ENCODE measurements at places on chromosomes 5 and 9.

GRCh38 chr5:4244306-4244705 lies 648.7 kb downstream of the IRX1 start:
- DNase-seq, result no peak

DNA sequence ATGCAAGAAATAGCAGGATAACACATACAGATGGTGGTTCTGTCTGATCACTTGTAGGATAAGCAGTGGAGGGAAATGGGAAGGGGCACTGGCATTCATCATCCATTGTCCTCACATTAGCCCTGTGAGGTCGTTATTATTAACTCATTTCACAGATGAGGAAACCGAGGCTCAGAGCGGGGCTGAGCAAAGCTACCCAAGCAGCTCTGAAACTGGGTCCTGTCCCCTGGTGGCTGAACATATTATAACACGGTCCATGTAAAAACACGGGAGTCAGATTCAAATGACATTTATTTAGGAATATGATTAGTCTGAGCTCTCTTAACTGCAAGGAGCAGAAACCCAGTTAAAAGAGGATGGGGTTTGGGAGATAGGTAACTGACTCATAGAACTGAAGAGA lies 43.1 kb downstream of the HRH2 start:
- no peak for DNase-seq

DNA sequence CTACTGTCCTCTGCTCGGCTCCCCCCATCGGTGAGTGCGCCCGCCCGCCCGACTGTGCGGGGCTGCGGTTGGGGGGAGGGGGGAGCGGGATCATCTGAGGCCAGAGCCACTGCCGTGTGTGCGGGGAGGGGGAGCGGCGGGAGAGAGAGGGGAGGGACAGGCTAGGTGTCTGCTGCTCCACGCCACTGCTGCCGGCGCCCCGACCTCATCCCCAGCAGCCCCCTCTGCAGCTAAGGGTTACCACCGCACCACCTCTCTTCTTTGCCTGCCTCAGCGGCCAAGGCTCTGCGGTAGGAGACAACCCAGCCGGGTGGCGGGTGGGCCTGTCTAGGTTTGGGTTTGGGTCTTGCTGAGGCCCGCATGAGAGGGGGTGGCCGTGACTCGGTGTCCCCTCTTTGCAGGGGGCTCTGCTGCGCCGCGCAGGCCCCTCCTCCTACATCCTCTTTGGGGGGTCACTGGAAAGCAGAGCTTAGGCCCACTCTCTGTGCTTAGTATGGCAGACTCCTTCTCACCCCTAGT lies 670 bp upstream of the PURA start:
- no peak for DNase-seq

DNA sequence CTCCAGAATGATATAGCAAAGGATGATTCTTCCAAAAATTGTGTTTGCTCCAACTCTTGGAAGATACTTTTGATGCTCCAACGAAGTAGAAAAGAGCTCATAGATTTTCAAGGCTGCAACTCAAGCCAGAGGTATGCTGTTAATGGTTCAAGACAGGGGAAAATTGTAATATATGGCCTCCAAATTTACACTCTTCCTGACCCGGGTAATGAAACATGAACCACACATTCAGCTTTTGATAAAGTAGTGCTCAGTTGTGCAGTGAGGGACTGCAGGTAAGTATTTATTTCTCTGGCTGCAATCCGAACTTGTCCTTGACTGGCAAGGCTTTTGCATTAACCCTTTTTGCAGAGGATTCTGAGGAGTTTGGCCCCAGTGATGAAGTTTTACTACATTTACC lies 446.4 kb downstream of the RASEF start:
- no peak for DNase-seq

- DNase-seq, result no peak
These were observed 63.1 kb upstream of the RETREG1 start for GRCh38 chr5:16679863-16680262.

- DNase-seq, result peak; percentile 0
These were observed 1.4 kb downstream of the NOL6 start for GRCh38 chr9:33472171-33472880.

- DNase-seq, result peak; percentile 17
These were observed 20.0 kb downstream of the APC start for GRCh38 chr5:112757468-112758208.

GRCh38 chr9:17401858-17402257 lies 177.0 kb upstream of the SH3GL2 start:
- DNase-seq, result no peak

DNA sequence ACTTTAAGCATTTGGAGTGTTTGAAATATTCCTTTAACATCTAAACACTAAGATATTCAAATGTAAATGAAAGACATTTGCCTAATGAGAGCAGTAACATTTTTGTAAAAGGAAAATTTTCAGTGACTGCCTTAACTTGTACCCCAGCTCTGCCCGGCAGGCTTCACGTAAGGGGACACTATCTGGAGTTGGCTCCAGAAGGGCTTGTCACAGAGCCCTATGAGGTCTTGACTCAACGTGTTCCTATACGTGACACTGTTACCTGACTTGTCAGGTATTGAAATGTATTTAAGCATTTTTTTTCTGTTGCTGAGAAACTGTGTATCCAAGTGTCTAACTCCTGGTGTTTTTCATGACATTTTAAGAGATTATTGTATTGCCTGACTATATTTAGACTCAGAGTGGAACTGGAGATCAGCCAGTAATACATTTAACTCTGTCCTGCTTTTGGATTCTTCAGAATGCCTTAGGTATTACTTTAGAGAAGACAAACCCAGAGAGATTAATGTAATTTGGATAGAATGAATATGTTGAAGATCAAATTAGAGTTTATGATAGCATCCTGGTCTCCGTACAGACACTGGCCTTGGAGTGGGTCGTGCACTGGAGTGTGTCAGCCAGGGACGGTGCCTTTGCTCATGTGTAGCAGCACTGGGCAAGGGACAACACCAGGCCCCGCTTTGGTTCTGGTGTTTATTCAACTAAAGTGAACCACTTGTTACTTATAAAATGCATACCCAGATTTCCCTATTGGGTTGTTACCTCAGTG lies 34.6 kb upstream of the PHF2 start:
- DNase-seq, result no peak

DNA sequence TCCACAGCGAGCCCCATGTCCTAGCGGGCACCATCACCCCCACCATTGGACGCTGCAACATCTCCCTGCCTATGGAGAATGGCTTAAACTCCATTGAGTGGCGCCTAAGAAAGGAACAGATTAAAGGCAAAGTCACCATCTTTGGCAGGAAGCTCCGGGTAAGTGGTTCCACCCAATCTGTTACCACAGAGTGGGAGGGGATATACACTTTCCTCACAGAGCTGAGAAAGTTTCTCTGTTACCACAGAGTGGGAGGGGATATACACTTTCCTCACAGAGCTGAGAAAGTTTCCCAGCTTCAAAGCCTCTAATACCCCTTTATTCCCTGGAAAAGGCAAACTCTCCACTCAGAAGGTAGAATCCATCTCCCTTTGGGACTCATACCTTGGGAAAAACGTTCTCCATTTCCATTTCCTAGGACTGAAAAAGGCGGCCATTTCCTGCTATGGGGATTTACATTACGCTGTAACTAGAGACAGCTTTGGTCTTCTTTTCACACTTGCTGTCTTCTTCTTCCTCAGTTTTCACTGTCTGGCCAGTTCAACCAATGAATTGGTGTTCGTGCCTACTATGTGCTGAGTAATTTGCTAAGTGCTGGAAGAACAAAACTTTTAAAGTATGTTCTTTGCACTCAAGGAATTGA lies 63.4 kb upstream of the WWC1 start:
- DNase-seq, result no peak

GRCh38 chr5:169197343-169197742 lies 103.6 kb downstream of the SLIT3 start:
- DNase-seq, result no peak

GRCh38 chr9:73347720-73348119 lies 196.1 kb downstream of the ANXA1 start:
- DNase-seq, result no peak

GRCh38 chr9:114035845-114036801 lies 42.0 kb downstream of the AMBP start:
- no peak for DNase-seq

DNA sequence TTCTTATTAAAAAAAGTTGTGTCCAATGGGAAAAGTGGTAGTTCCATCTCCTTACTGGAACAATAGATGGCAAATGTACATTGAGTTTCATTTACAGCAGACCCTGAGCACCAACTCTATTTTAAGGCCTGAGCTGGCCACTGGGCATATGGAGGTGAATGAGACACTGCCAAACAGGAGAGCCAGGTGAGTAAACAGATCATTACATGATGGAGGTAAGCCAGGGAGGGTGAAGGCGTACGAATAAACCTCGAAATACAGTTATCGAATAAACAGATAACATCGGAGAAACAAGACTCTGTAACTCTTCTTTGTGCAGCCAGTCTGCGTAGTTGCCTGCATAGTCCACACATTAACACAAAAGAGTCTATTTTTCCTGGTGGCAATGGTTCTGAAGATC lies 446.4 kb upstream of the KLF4 start:
- no peak for DNase-seq

- DNase-seq, result no peak
These were observed 1479.3 kb upstream of the CDH9 start for GRCh38 chr5:28517691-28518090.

- DNase-seq, result no peak
These were observed 11.0 kb upstream of the TRAF1 start for GRCh38 chr9:120937596-120937995.

- no peak for DNase-seq
These were observed 6.9 kb downstream of the RPL37 start for GRCh38 chr5:40828021-40828631.

- no peak for DNase-seq
These were observed 49.9 kb upstream of the C5orf46 start for GRCh38 chr5:147956064-147956841.

DNA sequence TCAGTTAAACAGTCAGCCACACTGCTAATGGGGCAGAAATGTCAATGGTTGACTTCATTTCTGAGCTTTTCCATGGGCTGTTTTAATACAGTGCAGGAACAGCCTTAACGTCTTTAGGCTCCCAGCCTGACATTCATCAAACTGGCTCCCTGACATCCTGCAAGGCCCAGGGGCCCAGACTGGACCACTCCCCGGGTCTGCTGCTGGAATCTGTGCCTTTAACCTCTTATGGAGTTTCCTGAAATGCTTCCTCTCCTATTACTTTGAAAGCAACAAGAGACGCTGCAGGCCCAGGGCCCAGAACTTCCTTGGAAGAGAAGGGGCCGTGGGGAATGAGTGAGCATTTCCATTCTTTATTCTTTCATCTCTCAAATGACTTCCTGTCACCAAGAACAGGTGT lies 216.8 kb upstream of the PANK3 start:
- no peak for DNase-seq

DNA sequence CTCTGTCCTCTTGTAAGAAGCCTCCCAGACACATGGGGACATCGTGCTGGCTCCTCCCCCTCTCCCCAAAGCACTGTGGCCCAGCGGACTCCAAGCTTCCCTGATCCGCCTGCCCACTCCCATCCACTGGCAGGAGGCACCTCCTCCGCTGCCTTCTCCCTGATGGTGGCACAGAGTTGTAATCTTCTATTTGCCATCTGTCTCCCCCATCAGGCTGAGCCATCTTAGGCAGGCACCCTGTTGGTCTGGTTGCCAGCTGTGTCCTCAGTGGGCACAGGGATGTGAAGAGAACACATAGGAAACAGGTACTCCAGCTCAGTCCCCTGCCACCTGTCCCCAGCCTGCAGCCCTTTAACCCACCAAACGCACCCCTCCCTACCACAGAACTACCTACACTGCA lies 5.4 kb upstream of the ZDHHC12 start:
- DNase-seq, result no peak

DNA sequence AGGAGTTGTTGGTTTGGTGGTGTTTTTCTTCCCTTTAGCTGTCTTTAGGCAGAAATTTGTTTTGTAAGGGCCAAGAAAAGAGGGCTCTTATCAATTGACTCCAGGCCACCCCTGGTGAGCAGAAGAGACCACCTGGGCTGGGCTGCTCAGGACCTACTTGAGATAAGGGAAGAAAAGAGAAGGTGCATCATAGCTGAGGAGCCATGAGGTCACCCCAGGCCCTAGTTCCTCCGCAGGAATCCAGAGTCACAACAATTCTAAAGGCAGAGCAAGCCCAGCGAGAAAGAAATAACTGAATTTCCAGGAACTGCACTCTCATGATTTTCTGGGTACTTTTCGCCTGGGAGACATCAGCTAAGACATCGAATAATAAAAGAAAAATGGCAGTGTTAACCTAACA lies 34.9 kb downstream of the RFK start:
- DNase-seq, result no peak

DNA sequence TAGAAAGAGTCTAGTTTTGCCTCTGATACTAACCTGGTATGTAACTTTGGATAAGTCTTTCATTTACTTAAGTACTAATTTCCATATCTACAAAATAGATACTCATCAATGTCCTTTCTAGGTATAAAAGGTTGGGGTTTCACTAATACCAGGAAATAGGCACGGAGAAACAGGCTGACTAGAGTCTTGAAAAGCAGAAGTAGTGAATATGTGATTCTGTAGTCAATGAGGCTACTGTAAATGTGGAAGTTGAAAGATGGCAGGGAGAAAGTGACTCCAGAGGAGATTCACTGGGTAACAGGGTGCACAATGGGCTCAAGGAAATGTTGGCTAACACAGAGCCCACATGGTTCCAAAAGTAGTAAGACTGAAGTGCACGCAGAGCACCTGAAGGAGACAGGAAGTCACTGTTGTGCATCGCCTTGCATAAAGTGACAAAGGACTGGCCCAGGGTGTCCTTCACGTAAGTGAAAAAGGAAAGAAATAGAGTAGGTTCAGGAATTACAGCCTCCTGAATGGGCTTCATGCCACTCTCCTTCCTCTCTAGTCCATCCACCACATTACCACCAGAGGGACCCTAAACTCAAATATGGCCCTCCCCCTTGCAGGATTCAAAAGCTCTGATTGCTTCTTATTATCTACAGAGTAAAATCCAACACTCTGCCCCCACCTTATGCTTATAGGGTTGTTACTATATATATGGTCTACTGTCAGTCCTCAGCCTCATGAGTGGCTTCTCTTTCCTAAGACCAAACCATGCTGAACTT lies 288.0 kb upstream of the SMARCA2 start:
- DNase-seq, result no peak

DNA sequence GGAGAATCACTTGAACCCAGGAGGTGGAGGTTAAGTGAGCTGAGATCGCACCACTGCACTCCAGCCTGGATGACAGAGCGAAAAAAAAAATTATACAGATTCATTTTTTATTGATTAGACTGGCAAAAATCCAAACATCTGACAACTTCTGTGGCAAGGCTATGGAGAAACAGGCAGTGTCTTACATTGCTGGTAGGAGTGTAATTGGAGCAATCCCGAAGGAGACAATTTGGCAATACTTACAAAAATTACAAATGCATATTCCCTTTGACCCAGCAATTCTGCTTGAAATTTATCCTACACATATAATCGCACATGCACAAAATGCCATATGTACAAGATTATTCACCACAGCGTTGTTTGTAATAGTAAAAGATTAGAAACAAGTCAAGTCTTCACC lies 86.8 kb downstream of the MAPKAP1 start:
- no peak for DNase-seq

DNA sequence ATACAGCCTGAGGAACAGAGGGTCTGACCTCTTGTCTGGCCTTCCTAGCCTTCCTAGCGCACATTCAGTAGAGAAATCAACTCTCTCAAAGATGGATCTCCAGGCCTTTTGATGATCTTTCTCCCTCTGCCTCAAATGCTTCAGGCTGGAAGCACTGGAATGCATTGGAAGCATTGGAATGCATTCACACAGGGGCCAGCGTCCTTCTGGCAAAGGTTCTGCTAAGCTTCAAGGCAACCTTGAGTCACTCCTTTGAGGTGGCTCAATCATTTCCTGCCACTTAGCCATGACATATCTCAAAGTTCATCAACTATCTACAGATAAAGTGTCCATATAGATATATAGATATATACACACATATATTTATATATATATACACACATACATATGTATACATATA lies 42.9 kb downstream of the OR2K2 start:
- peak; percentile 67 for DNase-seq

Measured in hepatic stellate cell (primary cell).